ENCODE measurements at places on chromosomes 7 and 10.

DNA sequence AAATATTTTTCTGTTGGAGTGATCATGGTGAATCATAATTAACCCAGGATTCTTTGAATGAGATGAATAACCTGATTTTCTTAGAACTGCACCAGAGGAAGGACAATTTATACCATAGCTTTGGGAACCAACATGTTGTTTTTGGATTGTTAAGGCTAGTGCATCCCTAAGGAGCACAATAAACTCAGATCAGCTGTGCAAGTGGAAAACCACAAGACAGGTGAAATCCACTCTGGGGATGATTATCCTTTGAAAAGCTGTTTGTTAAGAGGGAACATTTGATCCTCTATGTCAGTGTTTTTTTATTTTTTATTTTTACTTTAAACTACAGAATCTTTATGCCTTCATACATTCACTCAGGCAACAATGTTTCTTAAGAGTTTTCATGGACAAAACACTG is 232.1 kb upstream of the PCLO start:
- DNase-seq: no peak

DNA sequence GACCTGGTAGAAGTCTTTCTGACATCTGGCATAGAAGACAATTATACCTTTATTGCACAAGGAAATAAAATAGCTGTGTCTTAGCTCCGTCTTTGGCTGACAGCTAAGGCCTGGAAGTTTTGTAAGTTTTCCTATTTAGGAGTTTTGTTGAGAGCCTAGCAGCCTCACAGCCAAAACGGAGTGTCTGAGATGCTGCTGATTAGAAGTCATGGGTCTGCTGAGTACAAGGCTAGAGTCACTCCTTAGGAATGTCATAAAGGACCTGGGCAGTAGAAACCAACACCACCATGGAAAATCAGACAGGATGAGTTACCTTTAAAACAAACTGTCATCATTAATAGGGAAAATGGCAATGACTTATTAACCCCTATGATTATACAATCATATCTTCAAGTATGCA is 442.5 kb downstream of the KCNMA1 start:
- no peak for DNase-seq

DNA sequence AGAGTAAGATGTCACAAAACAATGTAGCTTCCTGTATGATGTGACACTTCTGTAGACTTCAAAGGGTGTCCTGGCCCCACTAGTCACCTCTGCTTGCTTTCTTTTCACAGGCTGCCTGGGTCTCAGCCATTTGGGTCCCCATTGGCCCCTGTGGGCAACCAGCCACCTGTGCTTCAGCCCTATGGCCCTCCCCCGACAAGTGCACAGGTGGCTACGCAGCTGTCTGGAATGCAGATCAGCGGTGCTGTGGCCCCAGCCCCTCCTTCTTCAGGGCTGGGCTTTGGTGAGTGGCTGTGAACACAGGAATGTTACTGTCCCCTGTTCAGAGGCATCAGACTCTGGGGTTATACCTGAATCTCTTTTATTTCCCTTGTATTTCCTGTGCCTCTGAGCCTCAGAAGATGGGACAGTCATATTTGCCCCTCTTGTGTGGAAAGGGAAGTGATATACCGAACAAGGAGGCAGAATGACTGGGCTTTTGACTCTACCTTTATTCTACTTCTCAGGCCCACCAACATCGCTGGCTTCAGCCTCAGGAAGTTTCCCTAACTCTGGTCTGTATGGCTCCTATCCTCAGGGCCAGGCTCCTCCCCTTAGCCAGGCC is 15.4 kb downstream of the SEC24C start:
- DNase-seq: no peak

DNA sequence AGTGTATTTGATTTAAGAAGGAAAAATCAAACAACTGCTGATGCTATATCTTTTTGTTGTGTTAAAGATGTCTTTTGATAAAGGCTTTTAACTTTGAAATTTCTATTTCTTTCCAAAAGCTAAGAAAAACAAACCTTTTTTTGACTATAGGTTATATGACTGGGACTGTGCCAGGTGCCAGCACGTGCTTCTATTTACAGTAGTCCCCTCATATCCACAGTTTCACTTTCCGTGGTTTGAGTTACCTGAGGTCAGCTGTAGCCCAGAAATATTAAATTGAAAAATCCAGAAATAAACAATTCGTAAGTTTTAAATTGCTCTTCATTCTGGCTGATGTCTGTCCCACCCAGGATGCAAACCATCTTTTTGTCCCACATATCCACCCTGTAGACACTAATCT is 104.3 kb downstream of the BBS9 start:
- DNase-seq: no peak

DNA sequence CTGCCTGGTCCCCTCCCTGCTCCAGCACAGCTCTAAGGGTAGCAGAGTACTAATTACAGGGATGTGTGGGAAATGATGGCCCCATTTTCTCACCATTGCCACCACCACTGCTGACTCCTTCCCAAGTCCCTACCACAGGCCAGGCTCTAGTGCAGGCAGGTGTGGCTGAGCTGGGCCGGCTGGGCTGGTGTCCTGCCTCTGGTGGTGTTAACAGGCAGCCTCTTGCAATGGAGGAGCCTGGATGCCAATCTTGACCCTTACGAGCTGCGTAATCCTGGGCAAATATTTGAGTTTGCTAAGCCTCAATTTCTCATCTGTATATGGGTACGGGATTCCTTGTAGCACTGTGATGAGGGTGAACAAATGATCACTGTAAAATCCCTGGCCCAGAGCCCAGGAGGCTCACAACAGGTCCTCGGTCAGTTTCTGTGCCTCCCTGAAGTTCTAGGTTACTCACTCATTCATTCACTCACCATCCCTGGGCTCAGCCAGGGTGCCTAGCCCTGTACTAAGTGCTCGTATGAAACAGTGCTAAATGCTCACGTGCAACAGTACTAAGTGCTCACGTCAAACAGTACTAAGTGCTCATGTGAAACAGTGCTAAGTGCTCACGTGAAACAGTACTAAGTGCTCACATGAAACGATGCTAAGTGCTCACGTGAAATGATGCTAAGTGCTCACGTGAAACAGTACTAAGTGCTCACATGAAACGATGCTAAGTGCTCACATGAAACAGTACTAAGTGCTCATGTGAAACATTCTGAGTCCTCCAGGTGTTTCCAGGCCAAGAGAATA is 2.3 kb upstream of the FZD9 start:
- no peak for DNase-seq

DNA sequence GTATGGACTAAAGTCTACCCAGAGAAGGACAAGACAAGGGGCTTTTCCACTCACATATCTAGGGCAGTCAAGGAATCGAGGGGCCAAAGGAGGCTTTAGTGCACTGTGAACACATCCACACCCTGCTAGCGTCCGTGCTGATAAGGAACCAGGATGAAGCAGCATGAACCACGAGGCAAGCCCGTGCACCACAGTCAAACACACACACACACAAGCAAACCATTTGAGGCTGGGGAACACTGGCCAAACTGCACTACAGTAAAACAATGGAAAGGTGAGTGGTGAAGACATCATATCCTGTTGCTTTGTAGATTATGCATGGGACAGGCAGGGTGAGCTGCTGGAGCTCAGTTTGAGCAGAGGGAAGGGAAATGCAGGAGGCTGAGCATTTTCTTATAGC is 177.4 kb upstream of the CDCA7L start:
- no peak for DNase-seq

- DNase-seq: no peak
These were observed 11.6 kb upstream of the SNX10 start for GRCh38 chr7:26280097-26280496.

GRCh38 chr10:28947171-28947570 is 269.9 kb downstream of the BAMBI start:
- DNase-seq: no peak

- DNase-seq: no peak
These were observed 36.7 kb downstream of the LUC7L2 start for GRCh38 chr7:139396323-139396951.

DNA sequence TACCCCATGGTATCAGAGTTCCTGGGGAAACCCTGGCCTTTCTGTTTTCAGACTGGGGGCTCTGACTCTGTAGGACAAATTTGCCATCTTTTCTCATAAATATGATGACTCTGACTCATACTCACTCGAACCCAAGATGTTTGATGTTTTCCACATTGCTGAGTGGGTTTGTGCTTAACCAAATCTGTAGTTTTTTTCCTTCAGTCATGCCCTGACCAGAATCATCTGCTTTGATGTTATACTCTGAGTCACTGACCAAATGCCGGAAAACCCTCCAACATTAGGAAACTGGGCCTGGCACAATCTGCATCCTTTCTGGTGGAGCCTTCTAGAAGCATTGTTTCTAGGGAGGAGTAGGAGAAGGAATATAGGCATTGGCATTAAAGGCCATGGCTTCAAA is 118.7 kb downstream of the C10orf105 start:
- peak; percentile 77 for DNase-seq

DNA sequence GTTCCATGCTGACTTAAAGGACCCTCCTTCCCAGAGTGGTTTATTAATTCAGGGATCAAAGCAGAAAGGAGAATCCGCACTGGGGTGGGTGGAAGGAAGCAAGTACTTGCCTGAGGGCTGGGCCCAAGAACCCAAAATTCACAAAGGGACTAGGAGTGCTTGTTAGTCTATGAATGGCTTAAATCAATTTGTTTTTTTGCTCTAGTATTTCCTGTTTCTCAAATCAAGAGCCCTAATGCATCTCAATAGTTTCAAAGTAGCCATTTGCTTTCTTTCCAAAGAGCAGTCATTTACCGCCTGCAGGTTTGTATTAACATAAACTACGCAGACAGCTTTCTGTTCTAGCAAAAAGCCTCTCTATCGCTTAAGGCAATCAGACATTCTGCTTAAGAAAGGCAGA is 44.2 kb upstream of the SLC35G1 start:
- DNase-seq: no peak

- no peak for DNase-seq
These were observed 150.4 kb downstream of the PARD3 start for GRCh38 chr10:34664706-34665105.

DNA sequence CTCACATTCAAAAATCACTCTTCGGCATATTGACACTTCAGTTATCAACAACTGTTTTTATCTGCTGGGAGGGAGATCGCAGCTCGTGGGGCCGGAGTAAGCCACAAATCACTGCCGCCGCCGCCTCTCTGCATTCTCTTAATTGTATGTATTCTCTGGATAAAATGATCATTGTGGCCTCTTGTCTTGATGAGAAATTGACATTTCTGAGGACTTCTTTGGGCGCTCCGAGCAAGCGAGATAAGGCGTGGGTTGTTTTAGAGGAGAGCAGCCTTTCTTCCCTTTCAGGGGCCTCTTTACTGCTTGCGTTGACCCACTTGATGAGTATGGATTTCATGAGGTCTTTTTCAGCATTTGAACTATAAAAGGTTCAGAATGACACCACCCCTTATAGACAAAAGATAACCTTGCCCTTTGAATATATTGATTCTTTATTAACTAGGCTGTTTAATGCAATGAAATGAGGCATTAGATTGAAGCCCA is 130.6 kb downstream of the EBF3 start:
- DNase-seq: no peak

GRCh38 chr10:1615186-1615954 is 122.0 kb downstream of the ADARB2 start:
- no peak for DNase-seq

DNA sequence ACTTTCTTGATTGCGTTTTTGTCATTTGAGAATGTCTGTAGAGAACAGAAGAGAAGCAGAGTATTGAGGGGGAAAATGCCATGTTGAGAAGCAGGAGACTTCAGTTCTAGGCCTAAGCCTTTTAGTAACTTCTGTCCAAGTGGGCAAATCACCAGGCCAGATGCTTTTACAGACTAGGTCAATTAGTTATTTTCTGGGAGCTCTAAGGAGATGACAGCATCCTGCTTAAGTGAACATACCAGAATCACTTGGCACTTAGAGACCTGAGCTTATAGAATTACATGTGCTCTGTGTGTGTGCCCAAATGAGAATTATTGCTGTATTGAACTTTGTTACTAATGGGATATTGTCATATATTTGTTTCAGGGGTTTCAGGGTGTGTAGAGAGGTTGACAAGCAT is 24.0 kb downstream of the AGK start:
- no peak for DNase-seq

DNA sequence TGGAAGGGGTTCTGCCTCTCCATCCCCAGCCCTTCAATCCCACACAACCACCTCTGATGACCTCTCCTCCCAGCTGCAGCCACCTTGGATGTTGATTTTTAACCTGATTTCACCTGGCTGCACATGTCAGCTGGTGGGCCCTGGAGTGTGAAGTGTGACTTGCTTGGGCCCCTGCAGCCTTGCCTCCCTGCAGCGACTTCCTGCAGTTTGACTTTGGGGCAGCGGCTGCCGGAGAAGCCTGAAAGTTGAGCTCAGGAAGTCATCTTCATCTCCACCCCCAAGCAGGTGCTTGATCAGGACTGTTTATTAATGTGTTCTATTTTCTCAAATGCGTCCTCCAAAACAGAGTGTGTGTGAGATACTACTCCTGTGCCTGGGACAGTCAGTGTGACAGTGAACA is 675.2 kb upstream of the GALNT17 start:
- DNase-seq: no peak

DNA sequence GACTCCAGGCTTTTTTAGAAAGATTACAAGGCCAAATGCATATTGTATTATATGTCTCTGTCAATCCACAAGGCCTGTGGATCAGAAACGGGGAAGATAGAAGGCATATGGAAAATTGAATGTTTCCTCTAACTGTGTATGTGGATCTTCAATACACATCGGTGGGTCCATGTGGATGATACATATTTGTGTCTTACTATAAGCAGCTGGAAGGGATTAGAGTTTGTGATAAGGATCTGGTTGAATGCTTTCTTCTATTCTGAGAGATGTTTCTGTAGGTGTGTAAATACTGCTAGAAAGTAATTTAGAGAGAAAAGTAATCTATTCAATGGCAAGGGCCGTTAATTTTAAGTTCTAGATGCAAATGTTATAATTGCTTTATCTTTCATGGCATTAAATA is 137.8 kb upstream of the AKR1E2 start:
- DNase-seq: no peak

DNA sequence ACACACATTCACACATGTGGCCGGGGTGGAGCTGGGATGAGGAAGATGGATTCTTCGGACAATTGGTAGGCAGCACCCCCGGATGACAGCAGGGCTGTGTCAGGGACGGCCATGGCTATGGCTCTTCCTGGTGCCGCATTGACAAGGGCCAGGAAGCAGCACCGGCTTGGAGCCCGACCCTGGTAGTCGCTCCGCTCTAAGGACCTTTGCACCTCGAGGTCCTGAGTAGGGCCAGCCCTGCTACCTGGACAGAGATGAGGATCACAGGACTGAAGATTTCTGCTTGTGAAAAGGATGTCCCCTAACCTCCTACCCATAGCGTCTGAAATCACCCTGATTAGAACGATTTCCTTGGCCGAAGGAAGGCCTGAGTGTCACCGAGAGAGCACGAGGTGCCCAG is 134.1 kb downstream of the ADARB2 start:
- no peak for DNase-seq

DNA sequence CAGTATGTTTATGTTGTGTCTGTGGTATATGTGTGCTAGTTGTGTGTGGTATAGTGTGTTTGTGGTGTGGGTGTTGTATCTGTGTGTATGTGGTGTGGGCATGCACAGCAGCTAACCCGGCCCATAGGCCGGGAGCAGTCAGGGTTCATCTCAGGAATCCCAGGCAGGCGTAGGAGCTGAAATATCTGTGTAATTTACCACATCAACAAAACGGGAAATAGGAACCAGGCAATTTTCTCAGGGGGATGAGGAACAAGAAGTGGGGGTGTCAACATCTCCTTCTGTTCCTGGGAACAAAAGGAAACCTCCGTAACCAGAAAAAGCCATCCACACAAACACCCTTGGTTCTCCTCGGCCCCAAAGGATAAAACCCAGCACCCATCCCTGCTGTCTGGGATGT is 24.5 kb upstream of the ZNF488 start:
- DNase-seq: peak; percentile 68
